ENCODE measurements at places on chromosomes 2 and 18. TPM values are rescaled to one million over a fixed set of nuclear protein-coding genes. Genes with fewer than 3 reads are reported as not detected.

GRCh38 chr18:65365245-65365980, 385.4 kb upstream of the CDH7 start:
- DNase-seq = no peak

GRCh38 chr2:157441072-157441454, 2.8 kb downstream of the CYTIP start:
- no peak for DNase-seq

DNA sequence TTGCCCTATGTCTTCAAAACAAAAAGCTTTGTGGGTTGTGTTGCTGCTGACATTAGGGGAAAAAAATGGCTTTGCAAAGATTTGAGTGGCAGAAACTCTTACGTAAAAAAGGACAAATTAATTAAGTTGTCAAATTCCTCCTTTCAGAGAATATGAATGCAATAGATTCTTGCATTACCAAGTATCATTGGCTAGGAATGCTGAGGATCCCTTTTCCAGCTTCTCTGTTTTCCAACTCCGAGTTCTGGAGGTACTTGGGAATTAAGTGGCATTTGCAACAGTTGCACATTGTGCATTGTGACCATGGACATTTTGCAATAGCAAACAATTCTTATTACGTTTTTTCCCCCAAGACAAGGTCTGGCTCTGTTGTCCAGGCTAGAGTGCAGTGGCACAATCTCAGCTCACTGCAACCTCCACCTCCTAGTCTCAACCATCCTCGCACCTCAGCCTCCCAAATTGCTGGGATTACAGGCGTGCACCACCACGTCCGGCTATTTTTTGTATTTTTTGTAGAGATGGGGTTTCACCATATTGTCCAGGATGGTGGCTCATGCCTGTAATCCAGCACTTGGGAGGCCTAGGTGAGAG, 29.9 kb upstream of the PPP1CB start:
- no peak for DNase-seq

The CYP27A1 gene
- 3.5 TPM for total RNA-seq

GRCh38 chr18:48850822-48851598, 99.8 kb downstream of the SMAD7 start:
- no peak for DNase-seq

- DNase-seq = no peak
These were observed 36.7 kb downstream of the TTC39C start for GRCh38 chr18:24051031-24051947.

GRCh38 chr2:168469281-168469988, 13.4 kb downstream of the CERS6 start:
- no peak for DNase-seq

- no peak for DNase-seq
These were observed 340.4 kb downstream of the NRXN1 start for GRCh38 chr2:50691513-50691912.

The POTEC gene
- not detected for total RNA-seq

DNA sequence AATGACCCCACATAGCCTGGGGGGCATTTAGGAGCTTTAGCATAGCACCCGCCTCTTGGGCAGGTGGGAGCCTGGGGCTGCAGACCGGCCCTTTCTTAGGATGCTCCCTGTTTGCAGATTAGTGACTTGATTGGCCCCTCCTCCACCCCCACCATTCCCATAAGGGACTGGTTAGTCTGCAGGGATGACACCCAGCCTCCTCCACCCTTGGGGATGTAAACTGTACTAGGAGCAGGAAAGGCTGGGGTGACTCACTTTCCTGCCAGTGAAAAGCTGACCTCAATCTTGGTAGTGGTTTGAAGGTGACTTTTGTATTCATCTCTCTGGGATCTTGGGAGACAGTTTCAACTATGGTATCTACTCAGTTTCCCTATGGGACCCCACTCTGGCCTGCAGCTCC, 24.2 kb downstream of the CTIF start:
- DNase-seq = no peak

- no peak for DNase-seq
These were observed 53.6 kb downstream of the PKDCC start for GRCh38 chr2:42101206-42102023.

The GCKR gene
- 0.44 TPM for total RNA-seq

- no peak for DNase-seq
These were observed 39.8 kb upstream of the TMEM163 start for GRCh38 chr2:134758633-134759032.

GRCh38 chr2:238956676-238957075, 108.8 kb downstream of the TWIST2 start:
- no peak for DNase-seq

DNA sequence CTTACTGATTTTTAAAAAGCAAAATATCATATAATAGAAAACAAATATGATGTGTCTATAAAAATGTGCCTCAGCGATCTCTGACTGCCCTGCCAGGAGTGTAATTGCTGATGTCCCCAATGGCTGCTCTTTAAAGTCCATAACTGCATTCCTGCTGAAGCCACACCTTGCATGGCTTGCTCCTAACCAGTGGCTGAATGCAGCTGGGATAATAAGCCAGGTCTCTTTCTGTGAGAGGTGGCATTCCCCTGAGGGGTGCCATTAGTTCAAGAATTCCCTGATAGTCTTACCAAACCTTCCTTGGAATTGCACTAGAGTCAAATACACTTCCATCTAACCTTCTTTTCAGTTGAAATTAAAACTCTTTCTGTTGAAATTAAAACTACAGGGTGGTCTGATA, 125.8 kb upstream of the ZNF804A start:
- no peak for DNase-seq

The CFAP221 gene
- total RNA-seq = 0.38 TPM

All from esophagus squamous epithelium (tissue), 5 donors.